Pancreas (tissue), 10 donors: ENCODE measurements at places on chromosomes 5 and 9.
A peak's percentile ranks its signal among the peaks of the same experiment; 100 is the strongest.

DNA sequence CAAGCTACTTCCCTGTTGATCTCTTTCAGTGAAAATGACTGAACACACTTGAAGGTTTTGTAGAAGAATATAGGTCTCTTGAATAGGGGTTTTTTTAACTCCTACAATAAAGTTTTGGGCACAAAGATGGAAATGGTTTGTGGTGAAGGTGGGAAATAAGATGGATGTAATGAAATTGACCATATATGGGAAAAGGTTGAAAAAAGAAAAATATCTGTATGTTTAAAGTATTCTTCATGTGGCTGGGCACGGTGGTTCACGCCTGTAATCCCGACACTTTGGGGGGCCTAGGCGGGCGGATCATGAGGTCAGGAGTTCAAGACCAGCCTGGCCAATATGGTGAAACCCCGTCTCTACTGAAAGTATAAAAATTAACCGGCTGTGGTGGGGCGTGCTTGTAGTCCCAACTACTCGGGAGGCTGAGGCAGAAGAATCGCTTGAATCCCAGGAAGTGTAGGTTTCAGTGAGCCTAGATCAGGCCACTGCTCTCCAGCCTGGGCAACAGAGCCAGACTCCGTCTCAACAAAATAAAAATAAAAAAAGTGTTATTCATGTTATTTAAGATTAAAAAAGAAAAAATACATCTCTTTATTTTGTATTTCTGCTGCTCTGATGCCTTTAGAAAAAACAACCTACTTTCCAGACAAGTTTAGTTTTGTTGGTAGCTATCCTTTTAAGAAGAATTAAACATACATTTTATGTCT is 2.2 kb downstream of the RBM27 start:
- DNase-seq: no peak

GRCh38 chr5:134536876-134537275 is 11.4 kb downstream of the JADE2 start:
- DNase-seq: no peak

GRCh38 chr5:144002876-144003275 is 167.6 kb downstream of the YIPF5 start:
- no peak for DNase-seq

- no peak for DNase-seq
These were observed 12.1 kb upstream of the WDR5 start for GRCh38 chr9:134123764-134124128.

DNA sequence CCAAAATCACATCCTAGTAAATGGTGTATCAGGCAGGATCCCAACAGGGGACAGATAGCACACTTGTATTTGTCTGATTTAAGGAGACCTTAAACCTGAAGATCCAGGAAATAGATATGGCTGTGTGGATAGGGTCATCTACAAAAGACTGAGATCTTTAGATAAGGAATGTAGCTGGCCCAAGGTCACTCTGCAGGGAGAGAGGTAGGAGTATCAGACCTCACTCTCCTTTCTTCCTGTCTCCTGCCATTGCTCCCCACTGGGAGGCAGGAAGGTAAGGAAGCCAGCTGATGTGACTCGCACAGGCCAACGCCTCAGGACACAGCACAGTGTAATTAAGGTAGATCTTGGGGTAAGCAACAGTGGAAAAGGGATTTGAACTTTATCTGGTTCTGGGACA is 85.8 kb downstream of the PLPPR1 start:
- DNase-seq: no peak

DNA sequence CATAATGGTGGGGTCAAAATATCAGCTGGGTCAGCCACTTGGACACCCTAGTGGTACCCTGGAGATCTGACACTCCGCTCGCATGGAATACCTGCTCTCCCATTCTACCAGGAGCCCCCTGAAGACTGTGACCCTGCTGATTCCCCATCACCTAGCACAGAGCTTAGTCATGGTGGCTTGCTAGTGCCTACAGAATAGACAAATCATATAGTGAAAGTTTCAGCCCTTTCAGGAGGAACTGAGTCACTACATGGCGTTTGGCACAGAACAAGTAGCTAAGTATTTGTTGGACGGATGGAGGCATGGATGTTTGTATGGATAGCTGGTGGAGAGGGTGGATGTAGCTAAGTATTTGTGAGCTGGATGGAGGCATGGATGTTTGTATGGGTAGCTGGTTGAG is 65.3 kb downstream of the LMX1B start:
- DNase-seq: no peak

DNA sequence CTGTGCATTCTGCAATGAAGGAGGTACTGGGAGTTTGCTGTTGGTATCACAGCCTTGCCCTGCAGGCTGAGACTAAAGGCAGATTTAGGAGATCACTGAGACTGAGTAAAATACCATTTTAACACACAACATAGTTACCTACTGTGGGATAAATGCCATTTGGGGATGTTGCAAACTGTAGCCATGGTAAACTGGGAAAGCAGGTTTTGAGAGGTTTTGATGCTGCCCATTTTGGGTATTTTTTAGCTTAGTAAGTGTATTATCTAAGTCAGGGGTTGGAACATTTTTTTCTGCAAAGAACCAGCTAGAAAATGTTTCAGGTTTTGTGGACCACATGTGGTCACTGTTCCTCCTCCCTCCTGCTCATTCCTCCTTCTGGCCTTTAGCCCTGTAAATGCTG is 108.9 kb downstream of the EHMT1 start:
- no peak for DNase-seq

DNA sequence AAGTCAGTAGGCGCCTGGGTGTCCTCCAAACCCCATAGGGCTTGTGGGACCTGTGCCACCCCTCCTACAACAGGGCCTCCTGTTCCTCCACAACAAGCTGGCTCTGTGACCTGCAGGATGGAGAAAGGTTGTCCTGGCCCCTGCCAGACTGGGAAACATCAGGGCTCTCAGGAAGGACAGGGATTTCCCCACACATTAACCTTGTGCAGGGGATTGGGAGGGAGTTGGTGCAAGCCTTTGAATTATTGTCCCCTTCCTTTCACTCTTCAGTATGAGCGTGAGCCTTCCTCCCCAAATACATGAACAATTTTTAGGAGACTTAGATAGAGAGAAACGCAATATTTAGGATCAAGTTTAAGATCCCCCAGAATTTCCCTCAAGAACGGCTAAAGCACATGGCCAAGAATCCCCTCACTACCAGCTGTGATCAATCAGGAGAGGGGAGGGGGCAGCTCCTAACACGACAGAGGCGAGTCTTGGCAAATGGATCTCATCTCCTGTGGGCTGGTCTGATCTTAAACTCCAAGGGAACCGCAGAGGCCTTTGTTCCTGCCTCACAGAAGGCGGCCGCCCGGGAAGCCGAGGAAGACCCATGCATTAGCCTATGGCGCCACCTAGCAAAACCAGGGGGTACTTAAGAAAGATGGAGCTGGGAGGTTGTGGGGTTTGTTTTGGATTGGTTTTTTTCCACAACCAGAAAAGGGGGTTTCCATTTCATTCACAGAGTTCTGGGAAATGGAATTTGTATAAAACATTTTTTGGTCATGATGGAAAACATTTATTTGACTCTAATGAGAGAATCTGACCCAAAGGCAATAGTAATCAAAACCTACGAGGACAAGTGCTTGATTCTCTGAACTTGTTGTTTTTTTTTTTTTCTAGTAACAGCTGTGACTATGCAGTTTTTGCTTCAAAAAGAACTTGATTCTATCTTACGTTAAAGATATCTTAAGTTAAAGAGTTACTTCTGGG is 36.1 kb upstream of the OSMR start:
- peak; percentile 82 for DNase-seq

GRCh38 chr5:142095035-142095434 is 13.5 kb upstream of the NDFIP1 start:
- no peak for DNase-seq

- no peak for DNase-seq
These were observed 261.2 kb downstream of the ARL15 start for GRCh38 chr5:54049144-54049543.

GRCh38 chr5:91160714-91161285 is 222.3 kb downstream of the ARRDC3 start:
- DNase-seq: no peak

DNA sequence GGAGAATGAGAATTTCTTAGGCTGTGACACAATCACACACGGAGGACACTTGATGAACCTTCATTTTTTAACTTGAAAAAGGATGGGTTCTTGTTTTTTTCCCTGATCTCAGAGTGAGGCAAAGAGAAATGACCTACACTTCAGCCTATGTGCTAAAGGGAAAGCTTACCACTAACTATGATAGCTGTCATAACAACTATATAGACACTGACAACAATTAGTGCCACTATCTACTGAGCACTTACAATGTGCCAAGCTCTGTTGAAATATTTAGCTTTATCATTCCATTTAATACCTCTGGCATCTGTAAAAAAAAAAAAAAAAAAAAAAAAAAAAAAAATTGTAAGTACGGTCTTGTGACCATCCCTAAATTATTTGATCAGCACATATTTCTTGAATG is 135.9 kb upstream of the WWC1 start:
- no peak for DNase-seq

GRCh38 chr5:51201024-51201423 is 182.2 kb upstream of the ISL1 start:
- no peak for DNase-seq

GRCh38 chr9:122200960-122201595 is 27.7 kb downstream of the LHX6 start:
- no peak for DNase-seq
